ENCODE measurements at places on chromosomes 5 and 9.
A peak's percentile ranks its signal among the peaks of the same experiment; 100 is the strongest.

DNA sequence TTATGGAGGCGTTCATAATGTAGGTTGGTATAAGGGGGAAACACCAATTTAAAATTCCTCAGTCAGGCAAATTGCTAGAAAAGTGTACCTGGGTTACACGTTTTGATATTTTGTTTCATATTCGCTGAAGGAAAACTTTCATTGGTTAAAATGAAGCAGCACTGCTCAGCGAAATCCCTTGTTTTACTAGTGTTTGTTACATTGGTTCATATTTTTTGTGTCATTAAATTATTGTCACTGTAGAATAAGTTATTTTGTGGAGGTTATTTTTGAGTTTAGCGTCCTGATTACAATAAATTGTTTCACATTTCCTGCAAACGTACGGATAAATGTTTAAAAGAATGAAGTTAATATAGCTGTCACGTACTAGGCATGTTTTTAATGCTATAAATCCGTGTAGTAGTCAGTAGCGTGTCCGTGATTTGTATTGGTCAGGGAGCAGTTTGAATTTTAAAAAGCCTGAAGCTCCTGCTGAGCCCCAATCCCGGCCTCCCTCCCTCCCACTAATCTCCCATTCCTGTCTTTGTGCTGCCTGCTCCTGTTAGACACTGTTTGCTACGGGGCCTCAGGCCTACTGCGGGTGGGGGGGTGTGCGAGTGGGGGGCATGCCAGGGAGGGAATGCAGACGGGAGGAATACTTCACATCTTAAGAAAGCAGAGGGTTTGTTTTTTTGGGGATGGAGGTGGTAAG, 2.0 kb downstream of the NIPBL start:
- DNase-seq, result peak; percentile 2

GRCh38 chr5:127565586-127566270, 48.3 kb downstream of the PRRC1 start:
- DNase-seq, result no peak

DNA sequence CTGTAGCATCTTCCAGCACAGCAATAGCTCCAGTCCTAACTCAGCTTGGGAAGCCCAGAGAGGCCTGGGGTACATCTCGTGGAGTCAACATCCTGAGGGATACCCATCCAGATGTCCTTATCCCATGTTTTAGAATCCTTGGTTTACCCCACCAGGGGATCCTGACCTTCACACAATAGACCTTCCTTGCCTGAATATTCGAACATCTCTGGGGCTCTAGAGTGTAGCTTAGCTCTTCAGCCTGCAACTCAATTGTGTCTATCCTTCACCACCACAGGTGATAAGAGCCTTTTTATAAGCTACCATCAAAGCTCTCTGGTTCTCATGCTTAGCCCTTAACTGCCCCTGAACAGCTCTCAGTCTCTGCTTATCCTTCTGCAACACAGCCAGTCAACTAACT, 7.5 kb upstream of the RALGPS1 start:
- no peak for DNase-seq

DNA sequence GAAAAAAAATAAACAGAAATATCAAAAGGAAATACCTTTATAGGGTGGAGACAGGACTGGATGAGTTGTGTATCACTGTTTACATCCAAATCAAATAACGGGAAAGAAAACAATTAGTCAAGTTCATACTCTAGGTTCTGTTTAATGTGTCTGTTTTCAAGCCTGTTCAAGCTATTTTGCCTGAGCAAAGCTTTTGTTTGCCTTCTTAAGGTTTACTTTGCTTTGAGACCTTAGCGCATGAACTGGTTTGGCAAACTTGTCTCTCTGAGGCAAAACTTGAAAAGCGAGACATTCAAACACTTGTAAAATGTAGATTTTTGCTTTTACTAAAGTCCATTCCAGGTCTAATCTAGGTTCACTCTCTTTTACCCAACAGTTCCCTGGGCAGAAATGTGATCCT, 174.1 kb upstream of the RFX3 start:
- DNase-seq, result no peak

DNA sequence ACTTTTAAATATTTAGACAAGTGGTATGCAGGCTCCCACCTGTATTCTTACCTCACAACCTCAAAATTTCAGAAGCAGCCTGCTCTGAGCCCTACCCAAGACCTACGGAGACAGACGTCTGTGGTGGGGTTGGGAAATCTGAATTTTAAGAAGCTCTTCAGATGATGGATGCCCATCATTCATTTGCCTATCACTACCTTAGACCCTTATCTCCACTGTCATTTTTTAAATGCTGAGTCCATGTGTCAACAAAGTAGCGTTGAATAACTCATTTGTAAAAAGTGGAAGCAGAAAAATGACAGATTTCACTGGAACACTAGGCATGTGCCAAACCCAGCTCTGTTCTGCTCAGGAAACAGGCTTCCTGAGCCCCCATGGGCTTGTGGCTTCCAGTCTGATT, 85.7 kb downstream of the PDE4D start:
- DNase-seq, result no peak

GRCh38 chr9:83355729-83356151, 182.5 kb downstream of the FRMD3 start:
- DNase-seq, result no peak

DNA sequence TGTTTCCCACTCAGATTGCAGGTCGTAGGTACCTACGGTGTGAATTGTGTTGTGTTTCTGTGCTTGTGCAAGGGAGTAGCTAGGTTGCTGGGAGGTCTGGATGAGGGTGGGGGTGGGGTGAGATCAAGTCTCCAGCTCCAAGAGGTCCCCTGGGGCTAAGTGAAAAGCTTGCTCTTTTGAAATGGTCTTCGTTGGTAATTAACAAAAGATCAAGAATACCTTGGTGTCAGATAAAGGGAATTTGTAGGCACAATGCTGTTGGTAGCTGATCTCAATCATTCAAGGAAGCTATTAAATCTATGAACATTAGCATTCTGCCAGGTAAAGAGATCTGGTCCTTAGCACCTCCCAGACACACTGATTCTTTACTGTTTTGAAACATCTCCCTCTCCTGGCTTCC, 928 bp upstream of the PCDHGC4 start:
- no peak for DNase-seq

- DNase-seq, result no peak
These were observed 26.7 kb upstream of the SEC16A start for GRCh38 chr9:136509549-136509948.

- DNase-seq, result no peak
These were observed 105.9 kb upstream of the CDKN2B start for GRCh38 chr9:22114956-22115355.

DNA sequence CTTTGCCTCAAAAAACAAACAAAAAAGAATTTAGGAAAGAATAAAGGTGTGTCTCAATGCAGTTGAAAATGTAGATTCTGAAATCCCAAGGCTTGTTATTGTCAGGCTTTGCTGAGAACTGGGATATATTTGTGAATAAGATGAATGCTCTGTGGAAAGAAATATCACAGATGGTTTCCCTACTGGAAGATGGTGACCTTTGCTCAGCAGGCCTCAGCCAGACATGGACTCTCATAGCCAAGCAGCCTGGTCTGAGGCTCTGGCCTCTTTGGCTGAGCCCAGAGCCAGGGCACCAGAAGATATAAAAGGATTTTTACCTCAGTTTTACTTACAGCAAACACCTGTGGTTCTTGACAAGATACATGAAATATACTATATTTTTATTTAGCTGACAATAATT, 37.1 kb downstream of the AGXT2 start:
- DNase-seq, result no peak

Data from hippocampal formation (tissue), 2 donors.